Activated CD8-positive, alpha-beta memory T cell treated with anti-CD3 and anti-CD28 coated beads for 1 hour (primary cell): ENCODE measurements at places on chromosomes 4 and X.

GRCh38 chr4:48129307-48130014 lies 4.6 kb downstream of the TXK start:
- DNase-seq, result no peak

DNA sequence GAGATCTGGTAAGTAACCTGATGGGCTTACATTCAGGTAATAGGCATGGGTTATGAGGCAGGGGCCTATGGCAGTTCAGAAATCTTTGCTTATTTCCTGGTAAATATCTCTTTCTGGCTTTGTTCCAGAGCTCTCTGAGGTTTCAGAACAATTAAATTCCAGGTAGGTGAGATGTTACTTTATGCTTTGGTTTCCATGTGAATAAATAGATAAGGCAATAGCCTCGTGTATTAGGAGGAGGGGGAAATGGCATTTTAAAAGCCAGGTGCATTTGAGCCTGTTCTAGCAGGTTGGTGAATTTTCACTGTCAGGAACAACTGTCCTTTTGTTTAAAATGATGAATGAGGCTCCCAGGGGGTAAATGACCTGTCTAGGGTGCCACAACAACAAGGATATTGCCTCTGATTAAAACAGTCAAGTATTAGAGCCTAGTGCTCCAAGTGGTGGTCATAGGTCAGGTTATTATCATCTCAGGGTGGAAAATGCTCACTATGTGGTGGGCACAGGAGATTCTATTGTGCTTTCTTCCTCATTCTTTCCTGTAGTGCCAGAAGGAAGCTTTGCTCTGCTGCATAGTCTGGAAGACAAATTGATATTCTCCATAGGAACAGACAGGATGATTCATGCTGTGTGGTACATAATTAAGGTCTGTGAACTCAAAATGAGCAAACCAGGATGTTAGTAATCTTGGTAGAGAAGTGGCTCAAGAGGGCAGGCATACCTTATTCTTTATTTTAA lies 296.2 kb downstream of the INPP4B start:
- no peak for DNase-seq

DNA sequence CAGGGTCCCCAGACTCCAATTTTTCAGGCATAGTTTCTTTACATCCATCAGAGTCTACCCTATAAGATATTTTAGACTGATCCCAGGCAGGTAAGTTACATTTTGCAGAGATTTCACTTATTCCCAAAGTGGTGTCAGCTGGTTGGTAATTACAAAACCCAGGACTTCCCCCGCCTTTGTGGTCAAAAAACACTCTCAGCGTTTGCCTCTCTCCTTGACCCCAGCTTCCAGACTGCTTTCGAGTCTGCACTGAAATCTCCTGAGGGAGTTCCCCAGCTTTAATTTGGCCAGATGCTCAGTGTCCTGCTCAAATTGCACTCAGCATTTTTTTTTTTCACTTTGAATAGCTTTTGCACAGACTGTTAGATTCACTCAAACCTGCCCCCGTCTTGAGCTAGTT lies 11.2 kb upstream of the AMOT start:
- DNase-seq, result no peak

GRCh38 chr4:55528491-55528890 lies 18.2 kb downstream of the CLOCK start:
- no peak for DNase-seq

DNA sequence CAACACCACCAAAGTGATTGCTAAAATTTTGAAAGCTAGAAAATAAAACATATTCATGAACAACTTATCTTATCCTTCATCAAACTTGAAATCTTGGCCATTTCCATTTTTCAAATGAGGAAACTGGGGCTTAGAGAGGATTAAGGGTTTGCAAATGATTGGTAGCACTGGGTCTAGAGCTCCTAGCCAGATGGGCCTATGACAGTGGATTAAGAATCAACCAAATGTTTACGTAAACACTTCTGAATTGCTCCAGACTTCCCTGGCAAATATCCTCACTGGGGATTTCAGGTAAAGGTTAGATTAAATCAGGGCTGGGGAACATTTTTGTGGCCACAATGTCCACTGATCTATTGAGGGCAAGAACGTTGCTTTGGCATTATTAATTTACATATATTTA lies 241.2 kb downstream of the ANK2 start:
- no peak for DNase-seq

- no peak for DNase-seq
Observed at GRCh38 chr4:153522802-153523094, 56.6 kb downstream of the TMEM131L start.

GRCh38 chr4:121208244-121209007 lies 44.3 kb upstream of the TNIP3 start:
- DNase-seq, result no peak

GRCh38 chr4:8101213-8102075 lies 57.2 kb downstream of the ABLIM2 start:
- DNase-seq, result no peak

DNA sequence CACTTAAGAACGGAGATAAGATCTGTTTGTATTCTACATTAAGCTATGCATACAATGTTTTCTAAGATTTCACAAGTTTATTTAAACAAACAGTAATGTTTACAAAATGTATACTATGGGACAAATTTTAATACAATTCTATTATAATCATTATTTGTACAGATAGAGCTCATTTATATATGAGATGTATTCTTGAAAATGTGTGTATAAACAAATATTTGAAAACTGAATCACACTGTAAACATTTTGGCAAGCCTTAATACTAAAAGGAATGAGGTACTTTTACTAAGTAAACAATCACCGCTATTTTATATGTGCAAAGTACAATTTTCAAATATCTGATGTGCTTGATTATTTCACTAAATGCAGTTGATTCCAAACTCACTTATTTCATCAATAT lies 119.2 kb upstream of the MAB21L2 start:
- DNase-seq, result no peak

GRCh38 chrX:129940721-129941120 lies 34.8 kb downstream of the UTP14A start:
- no peak for DNase-seq

DNA sequence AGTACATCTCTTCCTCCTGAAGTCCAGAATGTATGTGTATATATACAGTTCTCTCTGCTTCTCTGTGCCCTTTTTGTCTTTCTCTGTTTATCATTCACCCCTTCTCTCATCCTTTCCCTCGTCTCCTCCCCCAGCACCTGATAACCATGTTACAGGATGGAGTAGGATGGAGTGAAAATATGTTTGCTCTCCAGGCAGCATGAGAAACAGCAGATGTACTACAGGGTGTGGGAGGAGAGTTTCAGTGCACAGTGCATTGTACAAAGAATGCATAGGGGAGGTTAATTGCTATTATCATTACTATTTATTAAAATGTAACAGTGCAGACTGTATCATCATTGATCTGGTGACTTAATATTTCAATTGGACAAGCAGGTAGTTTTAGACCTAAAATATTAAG lies 104.5 kb downstream of the MFAP3L start:
- DNase-seq, result no peak
